ENCODE measurements at places on chromosomes 7 and 10.

DNA sequence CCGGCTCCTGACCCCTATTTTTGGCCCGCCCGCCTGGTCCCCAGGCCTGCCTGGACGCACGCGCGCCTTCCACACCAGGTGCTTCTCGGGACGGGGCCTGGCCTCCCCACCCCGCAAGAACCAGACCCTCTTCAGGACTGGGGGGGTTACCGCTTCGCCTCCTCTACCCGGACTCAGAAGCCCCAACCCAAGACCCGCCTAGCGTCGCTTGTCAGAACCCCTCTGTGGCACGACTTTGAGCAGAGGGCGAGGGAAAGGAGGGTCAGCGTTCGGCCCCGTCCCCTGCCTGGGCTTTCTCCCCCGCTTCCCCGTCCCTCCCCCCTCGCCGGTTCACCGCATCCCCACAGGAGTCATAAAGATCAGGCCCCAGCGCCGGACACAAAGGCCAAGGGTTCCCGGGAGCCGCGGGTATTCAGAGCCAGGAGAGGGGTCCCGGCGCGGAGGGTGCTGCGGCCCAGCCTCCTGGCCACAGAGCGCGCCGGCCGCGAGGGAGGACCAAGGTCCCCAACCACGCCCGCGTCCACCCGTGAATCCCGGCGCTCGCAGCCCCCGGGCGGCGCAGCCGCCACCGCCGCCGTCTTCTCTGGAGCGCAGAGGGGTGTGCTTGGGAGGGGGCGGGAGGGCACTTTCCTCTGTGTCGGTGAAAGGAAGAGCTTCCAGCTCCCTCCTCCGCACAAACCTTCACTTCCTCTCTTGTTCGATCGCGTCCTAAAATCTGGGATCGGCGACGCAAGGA is 351.9 kb downstream of the DNAJB6 start:
- DNase-seq = no peak

GRCh38 chr7:100546926-100547800 is 8.2 kb downstream of the AGFG2 start:
- no peak for DNase-seq

GRCh38 chr7:101970801-101971200 is 153.4 kb downstream of the CUX1 start:
- DNase-seq = no peak

GRCh38 chr7:110105840-110106239 is 985.1 kb upstream of the LRRN3 start:
- no peak for DNase-seq

GRCh38 chr10:12902851-12903358 is 98.6 kb downstream of the CCDC3 start:
- DNase-seq = no peak

GRCh38 chr7:155844019-155844453 is 31.8 kb upstream of the SHH start:
- DNase-seq = no peak

DNA sequence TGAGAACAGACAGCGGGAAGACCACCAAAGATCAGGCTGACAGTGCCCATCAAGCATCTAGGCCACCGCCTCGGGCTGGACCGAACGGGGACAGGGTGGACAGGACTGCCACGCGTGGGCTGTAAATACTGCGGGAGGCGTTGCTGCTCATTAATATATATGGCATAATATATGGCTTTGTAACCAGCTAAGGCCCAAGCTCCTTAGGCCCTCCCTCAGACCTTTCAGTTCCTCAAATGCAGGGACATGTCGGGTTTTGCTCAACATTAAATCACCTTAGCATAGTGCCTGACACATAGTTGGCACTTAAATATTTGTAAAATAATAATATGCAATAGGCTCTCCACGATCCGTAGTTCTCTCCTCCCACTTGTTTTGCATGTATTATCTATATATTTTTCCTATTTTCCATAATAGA is 402 bp upstream of the TMEM168 start:
- no peak for DNase-seq

- DNase-seq = no peak
Observed at GRCh38 chr10:126598009-126598408, 72.5 kb downstream of the C10orf90 start.

DNA sequence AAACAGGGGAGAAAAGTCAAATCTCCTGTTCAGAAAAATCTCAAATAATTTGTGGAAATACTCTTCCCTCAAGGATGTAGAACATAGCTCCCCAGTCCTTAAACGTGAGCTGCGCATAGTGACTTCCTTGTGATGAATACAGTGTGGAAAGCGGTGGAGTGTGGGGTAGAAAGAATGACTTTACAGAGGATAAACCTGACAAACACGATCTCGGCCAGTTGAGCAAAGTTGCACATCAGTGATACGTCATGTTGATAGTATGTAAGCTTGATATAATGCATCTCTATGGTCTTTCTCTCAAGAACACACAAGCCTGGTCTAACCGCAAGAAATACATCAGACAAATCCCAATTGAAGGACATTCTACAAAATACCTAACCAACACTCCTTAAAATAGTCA is 32.0 kb upstream of the ZCCHC24 start:
- DNase-seq = no peak

DNA sequence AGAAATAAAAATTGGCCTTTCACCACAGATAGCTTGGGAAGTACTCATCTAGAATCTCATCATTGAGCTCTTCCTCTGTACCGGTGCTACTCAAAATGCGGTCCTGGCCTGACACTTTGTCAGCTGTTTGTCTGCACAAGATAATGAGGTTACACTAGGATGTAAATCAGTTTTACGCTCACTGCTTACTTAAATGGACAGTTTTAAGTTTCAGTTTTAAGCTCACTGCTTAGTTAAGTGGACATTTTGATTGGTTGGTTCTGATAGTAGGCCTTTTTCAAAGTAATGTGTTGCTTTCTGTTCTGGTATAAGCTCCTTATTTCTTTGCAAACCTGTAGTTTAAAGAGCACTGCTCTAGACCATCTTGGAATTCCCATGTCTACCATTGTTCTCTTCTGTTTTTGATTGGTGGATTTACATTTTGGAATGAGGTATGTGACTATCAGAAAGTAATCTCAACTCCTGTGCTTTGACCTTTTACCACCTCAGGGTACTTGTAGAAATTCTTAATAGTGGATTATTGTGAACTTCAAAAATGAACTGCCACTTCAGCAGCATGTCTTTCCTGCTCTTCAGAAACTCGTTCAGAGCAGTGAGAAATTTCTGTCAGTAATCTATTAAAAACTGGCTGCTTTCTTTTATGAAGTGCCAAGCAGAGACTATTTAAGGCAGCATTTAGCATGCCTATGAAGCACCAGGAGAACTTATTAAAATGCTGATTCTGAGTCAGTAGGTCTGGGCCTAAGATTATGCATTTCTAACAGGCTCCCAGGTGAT is 55.0 kb downstream of the C1GALT1 start:
- no peak for DNase-seq

DNA sequence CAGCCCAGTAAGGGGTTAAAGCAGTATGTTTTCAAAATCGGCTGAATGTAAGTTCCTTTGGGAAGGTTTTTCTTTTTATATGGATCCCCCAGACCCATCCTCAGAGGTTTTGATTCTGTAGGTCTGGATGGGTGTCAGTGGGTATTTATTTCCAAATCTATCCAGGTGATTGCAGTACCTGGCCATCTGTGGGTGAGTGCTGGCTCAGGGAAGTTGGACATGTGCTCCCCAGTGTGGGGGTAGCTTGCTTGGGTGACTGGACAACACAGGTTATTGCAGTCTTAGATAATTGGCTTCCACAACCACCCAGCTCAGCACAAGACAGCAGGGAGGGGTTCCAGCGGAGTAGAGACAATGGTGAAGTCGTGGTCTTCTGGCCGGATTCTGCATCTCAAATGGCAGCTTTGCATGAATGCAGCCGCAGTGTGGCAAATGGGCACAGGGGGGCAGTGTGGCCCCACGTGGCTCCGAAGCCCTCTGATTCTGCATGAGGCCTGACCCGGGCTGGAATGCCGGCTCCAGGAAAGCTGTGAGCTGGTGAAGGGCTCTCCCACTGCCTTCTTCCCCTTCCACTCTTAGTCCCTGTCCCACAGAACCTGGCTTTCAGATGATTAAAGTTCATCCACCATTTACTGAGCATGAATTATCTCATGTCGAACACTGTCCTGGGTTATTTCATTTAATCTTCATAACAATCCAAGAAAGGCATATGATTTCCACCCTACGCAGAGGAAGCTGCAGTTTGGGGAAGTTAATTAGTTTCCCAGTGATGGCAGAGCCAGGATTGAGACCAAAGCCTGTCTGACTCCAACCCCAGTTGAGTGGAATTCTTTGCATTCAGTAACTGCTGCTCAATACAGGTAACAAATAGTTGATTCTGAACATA is 64.5 kb upstream of the SYPL1 start:
- peak; percentile 77 for DNase-seq

DNA sequence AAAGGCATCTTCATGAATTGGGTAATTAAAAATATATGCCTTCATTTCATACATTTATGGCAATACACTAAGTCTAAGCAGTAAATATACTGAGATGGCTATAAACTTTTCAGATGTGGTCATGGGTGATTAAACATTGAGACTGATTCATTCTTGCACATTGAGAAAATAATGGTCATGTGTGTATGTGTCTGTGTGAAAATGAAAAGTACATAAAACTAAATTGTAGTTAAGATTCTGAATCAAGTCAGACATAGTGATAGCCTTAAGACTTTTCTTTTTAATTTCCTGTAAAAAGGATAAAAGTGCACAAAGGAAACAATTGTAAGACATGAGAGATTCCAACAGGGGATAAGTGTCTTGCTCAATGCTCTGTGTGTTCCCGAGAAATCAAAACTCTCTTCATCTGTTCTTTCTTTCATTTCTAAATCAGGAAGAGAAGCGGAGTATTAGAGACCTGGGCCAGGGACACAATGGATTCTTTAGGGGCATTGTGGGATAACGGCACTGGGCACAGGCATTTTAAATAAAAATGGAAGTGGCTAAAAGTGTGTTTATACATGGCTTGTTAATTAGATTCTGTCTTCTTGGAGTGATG is 69.8 kb upstream of the AGR3 start:
- no peak for DNase-seq

DNA sequence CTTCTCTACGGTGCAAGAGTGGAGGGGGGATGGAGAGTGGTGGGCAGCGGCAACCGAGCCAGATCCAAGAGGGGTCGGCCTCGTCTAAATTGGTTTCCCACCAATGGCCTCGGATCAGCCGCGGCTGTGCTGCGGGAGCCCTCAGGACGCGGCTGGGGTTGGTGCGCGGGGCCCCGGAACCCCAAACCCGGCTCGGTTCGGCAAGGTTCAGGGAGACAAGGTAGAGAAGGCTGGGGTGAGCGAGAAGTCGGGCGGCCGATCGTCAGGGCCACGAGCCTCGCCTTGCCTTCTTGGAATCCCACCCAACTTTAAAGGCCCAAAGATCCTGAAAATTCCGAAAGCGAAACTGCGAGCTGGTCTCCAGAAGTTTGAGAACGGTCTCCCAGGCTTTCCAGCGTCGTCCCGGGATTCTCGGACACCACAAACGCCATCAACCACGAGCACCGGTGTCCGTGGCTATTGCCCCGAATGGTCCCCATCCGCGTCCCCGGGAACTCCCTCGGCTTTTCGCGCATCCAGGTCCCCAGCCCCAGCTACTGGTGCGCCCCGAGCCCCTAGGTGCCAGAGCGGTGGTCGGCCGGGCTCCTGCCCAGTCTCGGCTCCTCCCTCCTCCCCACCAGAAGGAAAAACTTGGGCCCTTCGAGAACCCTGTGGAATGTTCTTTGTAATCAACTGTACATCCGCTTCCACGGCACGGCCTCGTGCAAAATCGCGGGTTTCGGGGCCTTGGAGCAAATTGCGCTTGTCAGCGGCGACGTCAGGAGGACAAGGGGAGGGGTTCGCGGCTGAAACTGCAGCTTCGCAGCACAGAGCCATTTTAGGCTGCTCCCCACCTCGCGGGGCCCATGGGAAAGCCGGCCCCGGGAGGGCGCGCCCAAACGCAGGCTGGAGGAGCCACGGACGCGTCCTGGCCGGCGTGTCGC is 3.2 kb downstream of the SFMBT2 start:
- DNase-seq = no peak

DNA sequence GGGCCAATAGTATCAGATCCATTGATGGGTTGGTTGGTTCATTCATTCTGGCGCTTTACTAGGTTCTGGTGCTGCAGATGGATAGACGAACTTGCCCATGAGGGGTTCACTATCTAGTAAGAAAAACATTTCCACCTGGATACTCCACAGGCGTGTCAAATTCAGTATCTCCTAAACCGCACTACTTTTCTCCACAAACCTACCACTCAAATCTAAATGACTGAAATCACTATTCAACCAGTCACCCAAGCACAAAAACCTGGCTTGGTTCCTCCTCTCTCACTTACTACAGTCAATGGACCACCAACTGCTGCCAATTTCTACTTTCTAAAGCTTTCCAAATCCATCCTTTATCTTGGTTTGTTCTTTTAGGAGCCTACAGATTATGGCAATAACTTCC is 572 bp downstream of the AGK start:
- DNase-seq = no peak

DNA sequence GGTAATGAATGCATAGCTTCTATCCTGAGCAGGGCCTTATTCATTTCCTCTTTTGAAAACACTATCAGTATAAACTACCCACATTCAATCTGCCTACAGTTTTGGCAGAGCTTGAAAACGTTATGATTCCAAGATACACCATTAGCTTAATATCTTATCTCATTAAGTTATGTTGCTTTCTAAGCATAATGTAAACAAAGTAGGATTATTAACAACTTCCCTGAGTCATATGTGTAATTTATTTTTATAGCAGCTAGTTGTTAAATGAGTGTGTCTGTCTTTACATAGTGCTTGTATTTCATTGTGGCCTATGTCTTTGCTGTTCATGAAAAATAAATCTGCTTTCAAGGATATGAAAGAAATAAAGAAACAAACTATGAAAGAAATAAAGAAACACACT is 106.2 kb upstream of the DLX6 start:
- no peak for DNase-seq

- DNase-seq = no peak
Observed at GRCh38 chr10:75335191-75335590, 66.4 kb downstream of the ZNF503 start.

- DNase-seq = no peak
Observed at GRCh38 chr7:39085189-39085588, 107.5 kb downstream of the POU6F2 start.
